ENCODE measurements at places on chromosomes 2 and 18.

DNA sequence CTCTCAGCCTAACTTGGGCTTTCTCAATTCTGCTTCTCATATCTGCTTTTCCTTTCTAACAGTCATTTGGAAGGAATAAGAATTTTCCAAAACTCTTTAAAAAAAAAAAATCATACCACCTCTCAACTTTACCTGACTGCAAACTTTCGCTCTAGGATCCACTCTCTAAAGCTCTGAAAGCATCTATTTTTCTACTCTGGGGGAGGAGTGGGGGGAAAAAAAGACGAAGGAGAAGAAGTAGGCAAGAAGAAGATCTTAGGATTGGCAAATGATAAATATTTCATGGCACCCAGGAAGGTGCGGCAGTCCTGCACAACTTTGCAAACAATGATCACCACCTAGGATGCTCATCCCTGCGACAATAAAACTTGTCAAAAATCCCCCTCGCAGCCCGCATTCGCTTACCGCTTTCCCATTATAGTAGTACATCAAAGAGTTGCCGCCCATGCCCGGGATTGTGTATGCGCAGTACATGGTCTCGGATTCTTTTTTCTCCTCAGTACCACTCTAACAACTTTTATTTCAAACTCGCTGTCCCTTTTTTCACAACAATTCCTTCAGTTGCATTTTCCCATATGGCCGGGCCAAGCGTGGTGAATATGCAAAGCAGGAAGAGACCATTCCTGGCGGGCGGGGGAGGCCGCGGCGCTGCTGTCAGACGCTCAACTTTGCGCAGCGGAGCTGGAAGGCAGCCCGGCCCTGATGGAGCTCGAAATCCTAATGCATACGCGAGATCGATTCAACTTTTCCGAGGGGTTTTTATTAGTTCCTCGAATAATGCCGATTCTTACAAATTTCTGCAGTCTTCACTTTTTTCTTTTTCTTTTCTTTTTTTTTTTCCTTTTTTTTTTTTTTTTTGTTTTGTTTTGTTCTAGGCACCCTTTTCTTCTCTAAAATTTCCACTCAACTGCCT is 266.5 kb downstream of the TCF4 start:
- DNase-seq: peak; percentile 93

- DNase-seq: no peak
These were observed 2.7 kb upstream of the EFEMP1 start for GRCh38 chr2:55926246-55926645.

GRCh38 chr18:9961041-9961440 is 47.2 kb downstream of the VAPA start:
- no peak for DNase-seq

GRCh38 chr2:70443078-70443465 is 110.6 kb downstream of the TGFA start:
- no peak for DNase-seq

- DNase-seq: no peak
These were observed 7.6 kb downstream of the PIGN start for GRCh38 chr18:62179213-62179612.

GRCh38 chr2:201114350-201114749 is 1.6 kb upstream of the CFLAR start:
- DNase-seq: no peak

DNA sequence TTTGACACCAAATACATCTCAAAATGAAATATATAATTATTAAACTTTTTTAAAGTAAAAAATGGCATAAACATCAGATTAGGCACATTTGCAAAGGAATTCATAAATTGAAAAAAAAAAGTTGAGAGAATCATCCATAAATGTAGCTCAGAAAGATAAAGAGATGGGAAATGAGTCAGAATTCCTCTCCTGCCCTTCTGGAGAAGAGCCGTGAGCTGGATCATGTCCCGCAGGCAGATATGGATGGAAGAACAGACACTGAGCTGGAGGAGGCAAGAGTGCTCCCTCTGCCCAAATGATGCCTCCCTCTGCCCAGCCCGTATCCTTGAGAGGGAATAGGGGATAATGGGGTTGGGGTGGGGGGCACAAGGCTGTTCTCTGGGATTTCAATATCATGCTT is 190.9 kb downstream of the TFCP2L1 start:
- DNase-seq: peak; percentile 67
